Left ventricle myocardium superior (tissue), 1 donor: ENCODE measurements at places on chromosomes 11 and 22. TPM values are rescaled to one million over a fixed set of nuclear protein-coding genes. Genes with fewer than 3 reads are reported as not detected.

TMEM123 gene
- total RNA-seq = 75.9 TPM

C22orf31 gene
- total RNA-seq = not detected

CRYBB3 gene
- not detected for total RNA-seq

GVQW3 gene
- 2.3 TPM for total RNA-seq
